NCI-H2107 (cell line): ENCODE measurements at places on chromosomes 4 and X.

GRCh38 chr4:80926446-80926845 lies 104.1 kb upstream of the BMP3 start:
- DNase-seq: no peak

DNA sequence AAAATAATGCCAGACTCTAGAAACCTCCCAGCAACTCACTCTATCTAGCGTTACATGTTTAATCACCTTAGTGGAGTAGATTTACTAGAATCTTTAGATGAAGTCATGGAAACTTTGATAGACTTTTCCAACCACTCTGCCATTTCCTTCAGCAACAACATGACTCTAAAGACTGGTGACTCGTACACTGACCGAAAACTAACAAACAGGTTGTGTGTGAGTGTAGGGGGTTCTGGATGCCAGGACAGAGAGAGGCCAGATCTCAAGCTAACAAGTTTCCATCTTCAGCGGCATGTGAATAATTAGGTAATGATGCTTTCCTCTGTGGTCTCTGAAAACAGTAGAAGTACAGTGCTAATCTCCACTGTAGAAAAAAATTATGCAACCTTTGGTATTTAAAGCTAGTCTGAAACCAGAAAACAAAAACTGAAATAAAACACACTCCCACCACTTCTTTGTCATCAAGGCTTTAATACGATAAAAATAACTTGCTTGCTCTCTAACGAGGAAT lies 286.4 kb downstream of the PRDM5 start:
- no peak for DNase-seq

GRCh38 chr4:140222171-140222570 lies 68.2 kb upstream of the MAML3 start:
- DNase-seq: no peak

- no peak for DNase-seq
These were observed 20.8 kb upstream of the LRBA start for GRCh38 chr4:151035911-151036310.

GRCh38 chrX:119942173-119942819 lies 1.3 kb downstream of the NKAP start:
- no peak for DNase-seq

- DNase-seq: no peak
These were observed 17.3 kb downstream of the CTPS2 start for GRCh38 chrX:16695079-16695676.
